ENCODE measurements at places on chromosomes 16 and 17. TPM values are rescaled to one million over a fixed set of nuclear protein-coding genes. Genes with fewer than 3 reads are reported as not detected.

GRCh38 chr16:22220069-22220440 is 14.0 kb downstream of the EEF2K start:
- DNase-seq, result no peak

DNA sequence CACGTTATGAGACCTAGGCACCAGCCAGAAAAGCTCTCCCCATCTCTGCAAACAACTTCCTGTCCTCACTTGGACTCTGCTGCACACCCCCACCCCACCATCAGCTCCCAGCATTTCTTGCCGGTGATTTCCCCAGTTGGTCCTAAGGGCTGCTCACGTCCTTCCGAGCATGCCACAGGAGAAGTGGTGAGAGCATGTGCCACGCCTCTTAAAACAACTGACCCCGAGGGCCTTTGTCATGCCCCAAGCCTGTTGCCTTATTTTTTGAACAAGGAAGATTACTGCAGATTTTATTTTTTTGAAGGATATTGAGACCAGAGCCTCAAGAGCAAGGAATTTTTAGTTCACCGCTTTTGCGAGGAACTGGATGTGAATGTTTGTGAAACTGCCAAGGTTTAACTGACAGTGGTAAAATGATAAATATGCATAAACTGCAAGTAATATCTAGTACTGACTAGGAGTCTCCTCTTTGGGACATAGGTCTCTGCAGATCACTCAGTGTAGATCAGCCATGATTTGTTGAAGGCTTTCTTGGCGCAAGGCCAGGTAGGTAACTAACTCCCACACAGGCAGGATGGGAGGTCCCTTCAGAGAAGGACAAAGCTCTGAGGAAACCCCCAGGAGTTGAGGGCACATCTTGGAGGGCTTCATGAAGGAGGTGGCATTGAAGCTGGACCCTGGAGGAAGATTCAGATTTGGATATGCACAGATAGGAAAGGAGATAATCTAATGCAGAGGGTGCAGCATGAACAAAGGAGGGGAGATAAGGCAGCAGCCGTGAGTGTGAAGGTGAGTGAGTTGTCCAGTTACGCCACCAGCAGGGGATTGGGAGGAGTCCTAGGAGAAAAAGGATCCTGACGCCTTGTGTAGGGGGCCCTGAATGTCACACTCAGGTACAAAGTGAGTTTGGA is 44.7 kb downstream of the TMEM132E start:
- peak; percentile 29 for DNase-seq

GRCh38 chr16:72961115-72961832 is 86.7 kb downstream of the ZFHX3 start:
- peak; percentile 22 for DNase-seq

DNA sequence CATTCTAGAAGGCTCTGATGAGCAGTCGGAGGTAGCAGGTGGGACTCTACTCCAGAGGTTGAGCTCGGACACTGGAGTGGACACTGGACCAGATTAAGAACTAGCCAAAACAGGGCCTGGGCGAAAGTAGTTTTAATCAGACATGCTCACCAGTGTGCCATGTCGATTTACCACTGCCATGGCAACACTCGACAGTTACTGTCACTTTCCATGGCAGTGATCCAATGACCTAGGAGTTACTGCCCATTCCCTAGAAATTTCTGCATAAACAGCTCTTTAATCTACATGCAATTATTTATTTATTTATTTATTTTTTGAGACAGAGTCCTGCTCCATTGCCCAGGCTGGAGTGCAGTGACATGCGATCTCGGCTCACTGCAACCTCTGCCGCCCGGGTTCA is 7.2 kb upstream of the METTL9 start:
- DNase-seq, result no peak

ETV4 gene
- 129 TPM for total RNA-seq

- DNase-seq, result no peak
These were observed 183.5 kb downstream of the CHD9NB start for GRCh38 chr16:52869243-52869642.

- no peak for DNase-seq
These were observed 119.6 kb downstream of the CYLD start for GRCh38 chr16:50861451-50861850.

GRCh38 chr17:79919164-79919585 is 79.9 kb upstream of the CBX4 start:
- DNase-seq, result peak; percentile 97

CLEC10A gene
- not detected for total RNA-seq

- DNase-seq, result peak; percentile 93
These were observed 13.6 kb upstream of the EEF2K start for GRCh38 chr16:22192261-22193062.

DNA sequence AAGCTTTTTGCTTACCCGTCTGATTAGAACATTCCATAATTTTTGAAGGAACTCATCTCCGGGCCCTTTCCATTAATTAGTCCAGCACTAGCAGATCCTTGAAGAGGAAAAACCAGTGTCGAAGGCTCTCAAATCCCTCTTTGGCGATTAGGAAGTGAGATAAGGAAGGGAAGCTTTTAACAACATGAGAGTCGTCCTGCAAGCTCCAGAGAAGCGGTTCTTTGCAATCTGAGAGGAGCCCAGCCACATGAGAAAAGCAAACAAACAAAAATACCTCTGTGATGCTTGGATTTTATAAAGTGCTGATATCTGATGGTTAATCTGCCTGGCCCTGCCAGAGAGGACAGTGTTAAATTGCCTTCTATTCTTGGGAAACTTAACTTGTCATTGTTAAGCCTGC is 339.8 kb upstream of the SALL1 start:
- no peak for DNase-seq

- no peak for DNase-seq
These were observed 615.1 kb downstream of the CDH8 start for GRCh38 chr16:61421111-61421510.

ANKS4B gene
- 4.9 TPM for total RNA-seq

PLXDC1 gene
- not detected for total RNA-seq

DNA sequence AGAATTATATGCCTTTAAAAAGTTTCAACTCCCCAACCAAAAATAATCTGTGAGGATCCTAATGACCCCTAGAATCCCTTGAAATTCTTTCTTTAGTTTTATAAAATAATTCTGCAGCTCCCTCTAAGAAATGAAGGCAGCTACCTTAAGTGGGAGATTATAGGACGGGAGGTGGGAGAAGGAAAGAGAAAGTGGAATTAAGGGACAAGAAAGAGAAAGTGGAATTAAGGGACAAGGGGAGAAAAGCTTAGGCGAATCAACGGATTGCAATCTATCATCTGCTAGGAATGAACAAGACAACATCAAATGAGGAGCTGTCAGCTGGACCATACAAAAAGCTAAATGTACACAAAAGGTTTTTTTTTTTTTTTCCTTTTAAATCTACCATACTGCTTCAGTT is 262.0 kb downstream of the ZFHX3 start:
- DNase-seq, result no peak

DNA sequence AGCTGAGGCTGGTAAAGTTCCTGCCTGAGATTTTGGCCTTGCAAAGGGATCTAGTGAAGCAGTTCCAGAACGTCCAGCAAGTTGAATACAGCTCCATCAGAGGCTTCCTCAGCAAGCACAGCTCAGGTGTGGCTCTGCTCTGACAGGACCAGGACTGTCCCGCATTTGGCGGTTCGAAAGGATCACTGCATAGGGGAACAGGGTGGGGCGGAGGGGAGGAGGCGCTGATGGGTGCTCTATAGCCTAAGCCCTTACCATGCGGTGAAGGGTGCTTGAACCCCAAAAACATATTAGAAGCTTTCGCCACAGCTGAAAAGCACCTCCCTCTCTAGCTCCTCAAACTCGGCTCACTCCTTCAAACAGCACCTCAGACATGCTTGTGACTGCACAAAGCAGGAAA is 29.9 kb upstream of the ENDOV start:
- no peak for DNase-seq

DNA sequence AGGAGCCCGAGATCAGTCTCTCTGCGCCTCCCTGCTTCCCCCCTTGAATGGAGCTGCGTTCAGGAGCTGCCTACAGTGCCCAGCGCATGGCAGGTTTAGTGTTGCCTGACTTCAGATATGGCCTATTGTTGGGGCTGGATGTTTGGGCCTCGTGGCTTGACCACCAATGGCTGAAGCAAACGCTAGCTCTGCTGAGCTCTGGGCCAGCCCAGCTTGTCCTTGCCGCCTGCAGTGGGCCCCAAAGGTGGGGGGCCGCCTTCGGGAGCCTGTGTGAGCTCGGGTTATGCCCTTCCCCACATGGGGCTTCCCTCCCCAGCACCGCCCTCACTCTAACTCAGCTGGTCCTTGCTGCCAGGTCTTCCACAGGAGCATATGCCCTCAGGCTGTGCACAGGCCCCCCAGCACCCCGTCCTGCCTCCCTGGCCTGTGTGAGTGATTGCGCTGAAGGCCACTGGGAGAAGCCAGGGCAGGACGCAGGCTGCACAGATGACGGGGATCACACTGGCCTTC is 2.0 kb upstream of the METTL26 start:
- no peak for DNase-seq

- no peak for DNase-seq
These were observed 93.3 kb downstream of the BRIP1 start for GRCh38 chr17:61770043-61770442.

- peak; percentile 7 for DNase-seq
These were observed 15.7 kb downstream of the TMEM94 start for GRCh38 chr17:75472119-75472518.

DNA sequence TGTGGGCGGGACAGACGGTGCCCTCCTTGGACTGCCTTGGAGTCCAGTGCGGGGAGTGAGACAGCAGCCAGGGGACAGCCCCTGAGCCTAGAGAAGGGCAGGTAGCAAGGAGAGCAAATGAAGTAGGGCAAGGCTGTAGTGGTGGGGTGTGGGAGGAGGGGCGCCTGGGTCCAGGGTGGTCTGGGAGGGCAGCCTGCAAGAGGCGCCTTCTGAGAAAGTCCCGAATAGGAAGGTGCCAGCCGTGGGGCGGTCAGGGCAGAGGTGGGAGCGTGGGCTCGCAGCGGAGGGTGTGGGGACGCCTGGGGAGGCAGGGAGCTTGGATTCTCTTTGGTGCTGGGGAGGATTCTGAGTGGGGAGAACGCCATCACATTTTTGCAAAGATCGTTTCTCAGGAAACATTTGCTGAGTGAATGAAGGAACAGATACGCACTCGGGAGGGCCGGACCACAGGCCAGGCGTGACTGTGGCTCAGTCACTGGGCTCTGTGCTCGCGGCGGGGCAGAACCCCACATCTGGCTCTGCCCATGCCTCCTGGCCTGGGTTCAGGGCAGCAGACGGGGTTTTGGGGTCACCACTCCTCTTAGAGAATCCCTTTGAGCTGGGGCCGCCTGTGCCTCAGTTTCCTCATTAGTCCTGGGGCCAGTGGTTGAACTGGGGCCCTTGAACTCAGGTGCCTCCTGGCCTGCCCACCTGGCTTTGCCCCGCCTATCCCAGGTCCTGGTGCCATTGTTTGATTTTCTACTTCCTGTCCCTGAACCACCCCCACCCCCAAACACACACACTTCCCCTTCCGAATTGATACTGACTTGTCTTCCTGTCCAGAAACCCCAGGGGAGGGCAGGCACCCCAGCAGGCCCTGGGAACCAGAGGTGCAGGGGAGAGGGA is 4.2 kb downstream of the SNN start:
- peak; percentile 26 for DNase-seq

DNA sequence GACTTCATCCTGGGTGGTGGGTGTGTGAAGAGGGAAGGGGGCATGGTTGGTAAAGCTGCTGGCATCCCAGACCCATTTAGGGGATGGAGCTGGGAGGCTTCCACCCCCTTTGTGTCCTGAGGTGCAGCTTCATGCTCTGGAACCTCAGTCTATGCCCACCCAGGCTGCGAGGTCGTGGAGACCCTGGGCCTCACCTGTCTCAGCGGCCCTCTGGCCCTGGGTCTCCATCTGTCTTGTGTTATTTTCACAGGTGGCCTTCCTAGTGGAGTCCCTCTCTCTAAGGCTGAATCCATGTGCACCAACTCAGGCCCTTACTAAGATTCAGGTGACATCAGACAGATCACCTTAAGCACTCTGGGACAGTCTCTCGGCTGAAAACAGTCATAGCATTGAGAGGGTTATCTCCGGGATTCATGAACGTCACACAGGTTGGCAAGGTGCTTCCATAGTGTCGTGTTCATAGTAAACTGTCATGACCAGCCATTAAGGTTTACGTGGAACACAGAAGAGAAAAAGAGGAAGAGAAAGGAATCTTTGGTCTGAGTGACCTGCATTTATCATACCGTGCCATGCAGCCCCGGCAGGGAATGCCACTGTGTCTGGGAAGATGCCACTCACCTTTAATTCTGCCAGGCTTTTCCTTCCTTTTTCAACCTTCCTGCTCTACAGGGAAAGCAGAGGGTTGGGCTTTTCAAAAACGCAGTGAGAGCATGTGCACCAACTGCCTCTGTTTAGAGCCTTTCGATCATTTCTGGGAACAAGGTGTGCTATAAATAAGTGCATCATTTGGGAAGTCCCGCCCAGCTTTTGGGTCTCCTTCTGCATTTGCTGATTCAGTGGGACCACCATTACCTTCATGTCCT is 4.5 kb upstream of the FOXL1 start:
- no peak for DNase-seq

GRCh38 chr17:18246880-18247612 is 11.5 kb downstream of the FLII start:
- peak; percentile 75 for DNase-seq
